ENCODE measurements at places on chromosomes 4 and X. TPM values are rescaled to one million over a fixed set of nuclear protein-coding genes. Genes with fewer than 3 reads are reported as not detected.

DNA sequence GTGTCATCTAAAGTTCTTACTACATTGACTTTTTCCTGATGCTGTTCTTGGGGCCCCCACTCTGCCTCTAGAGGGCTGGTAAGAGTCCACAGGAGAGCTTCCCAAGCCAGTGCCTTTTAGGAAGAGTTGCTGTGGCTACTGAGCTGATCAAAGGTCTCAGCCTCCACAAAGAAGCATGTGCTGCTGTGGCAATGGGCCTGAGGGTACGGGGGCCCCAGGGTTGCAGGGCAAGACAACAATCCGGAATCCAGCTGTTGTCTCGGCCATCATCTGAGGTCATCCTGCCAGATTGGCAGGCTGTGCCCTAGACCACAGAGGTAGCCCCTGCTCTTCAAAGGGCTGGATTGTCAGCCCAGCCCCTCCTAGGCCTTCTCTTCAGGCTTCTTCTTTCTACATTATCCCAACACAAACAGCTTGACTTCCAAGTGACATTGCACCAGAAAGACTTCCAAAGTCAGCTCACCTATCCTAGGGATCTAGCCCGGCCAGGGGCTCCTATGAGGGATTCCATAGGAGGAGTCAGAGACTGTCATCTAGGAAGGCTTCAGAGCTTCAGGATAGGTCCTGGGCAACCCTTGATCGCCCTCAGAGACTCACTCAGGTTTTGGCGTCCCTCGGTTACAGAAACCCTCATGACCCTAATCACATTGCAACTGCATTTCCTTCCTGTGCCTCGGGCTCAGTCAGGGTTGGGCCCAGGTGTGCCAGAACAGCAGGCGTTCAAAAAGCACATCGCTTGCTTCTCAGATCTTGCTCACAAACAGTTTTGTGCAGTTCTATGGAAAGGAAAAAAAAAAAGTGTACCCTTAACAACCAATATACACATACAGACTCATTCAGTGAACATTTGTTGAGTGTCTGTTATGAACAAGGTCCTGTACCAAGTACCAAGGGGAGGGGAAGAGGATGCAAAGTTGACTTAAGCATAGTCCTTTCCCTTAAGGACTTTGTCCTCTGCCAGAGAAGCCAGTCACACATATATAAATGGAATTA is 27.8 kb downstream of the SLC25A5 start:
- DNase-seq = no peak

Gene STBD1
- polyA plus RNA-seq = 30.5 TPM

Gene CT45A5
- not detected for polyA plus RNA-seq

Gene CNGA1
- 2.2 TPM for polyA plus RNA-seq

Gene MTNR1A
- 0.10 TPM for polyA plus RNA-seq

DNA sequence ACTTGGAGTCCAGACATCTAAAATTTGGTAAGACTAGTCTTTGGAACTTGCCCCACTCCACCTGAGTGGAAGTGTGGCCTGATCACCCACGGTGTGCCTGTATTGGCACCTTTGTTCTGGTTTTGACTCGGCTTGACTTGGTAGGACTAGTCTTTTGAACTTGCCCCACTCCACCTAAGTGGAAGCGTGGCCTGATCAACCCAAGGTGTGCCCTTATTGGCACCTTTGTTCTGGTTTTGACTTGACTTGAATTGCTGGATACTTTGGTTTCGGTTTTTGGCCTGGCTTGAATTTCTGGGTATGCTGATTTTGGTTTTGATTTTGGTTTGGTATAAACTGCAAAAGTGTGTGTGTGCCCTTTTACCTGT is 44.7 kb upstream of the UGT2B7 start:
- DNase-seq = no peak

Gene NMU
- 3.4 TPM for polyA plus RNA-seq

DNA sequence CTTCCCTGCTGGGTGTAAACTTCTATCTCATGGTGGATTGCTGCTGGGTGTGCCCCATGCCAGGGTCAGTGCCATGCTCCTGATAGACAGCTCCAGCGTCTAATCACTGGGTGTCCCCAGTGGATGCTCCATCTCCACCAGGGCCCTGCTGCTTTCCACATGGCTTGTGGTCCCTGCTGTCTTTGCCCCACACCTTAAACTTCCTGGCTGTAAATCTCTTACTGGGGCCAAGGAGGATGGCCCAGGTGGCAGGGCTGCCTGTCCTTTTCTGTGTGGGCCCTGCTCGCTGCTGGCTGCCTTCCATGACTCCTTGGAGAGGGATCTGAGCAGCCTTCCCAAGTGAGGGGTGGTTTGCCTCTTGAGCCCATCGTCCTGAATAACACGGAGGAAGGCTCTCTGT is 51.8 kb downstream of the RGS12 start:
- no peak for DNase-seq

GRCh38 chrX:17024886-17025285 is 78.4 kb downstream of the REPS2 start:
- DNase-seq = peak; percentile 27

DNA sequence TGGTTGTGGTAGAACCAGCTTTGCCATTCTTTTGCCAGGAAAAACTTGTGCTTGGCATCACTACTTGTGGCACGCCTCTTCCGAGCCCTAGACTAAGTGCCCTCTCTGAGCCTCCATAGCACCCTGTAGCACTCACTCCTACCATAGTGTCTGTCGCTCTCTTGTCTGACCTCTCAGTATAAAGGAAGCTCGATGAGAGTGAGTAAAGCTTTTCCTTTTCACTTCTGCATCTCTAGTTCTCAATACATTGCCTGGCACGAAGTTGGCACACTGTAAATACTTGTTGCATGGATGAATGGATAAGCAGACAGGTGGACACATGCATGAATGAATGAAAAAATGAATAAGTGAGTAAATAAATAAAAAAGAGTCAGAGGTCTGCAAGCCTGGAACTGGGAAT is 48.3 kb downstream of the TLR10 start:
- DNase-seq = no peak

GRCh38 chrX:70488856-70489255 is 44.2 kb downstream of the DLG3 start:
- DNase-seq = no peak

DNA sequence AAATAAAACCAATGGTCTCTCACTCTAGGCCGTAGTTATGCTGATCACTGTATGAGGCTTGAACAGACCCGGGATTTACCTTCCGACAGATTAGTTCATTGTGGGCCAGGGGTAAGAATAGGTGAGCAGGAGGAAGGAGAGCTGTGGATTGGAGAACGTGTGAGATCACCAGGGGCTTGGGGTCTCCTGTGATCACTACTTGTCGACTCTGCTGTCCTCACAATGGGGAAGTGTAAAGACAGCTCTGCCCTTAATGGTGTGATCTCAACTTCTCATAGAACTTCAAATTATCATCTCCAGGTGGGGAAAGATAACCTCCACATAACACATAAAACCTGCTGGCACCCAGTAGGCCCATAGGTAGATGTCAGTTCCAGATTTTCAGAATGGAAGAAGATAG is 56.2 kb upstream of the RPS6KA3 start:
- no peak for DNase-seq

DNA sequence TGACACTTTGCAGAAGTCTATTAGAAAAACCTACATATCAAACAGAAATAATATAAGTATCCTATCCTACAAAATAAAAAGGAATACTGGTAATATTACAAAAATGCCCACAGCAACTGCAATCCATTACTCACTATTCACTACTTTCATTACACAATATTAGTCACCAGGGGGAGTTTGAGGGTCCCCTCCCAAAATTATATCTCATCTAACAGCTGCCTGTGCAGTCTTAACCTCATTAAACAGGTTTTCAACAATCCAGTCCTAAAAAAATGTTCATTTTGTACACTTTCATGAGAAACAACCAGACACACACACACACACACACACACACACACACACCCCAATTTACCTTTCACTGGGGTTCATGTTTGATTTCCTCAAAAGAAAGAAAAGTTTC is 2.9 kb downstream of the CLOCK start:
- peak; percentile 13 for DNase-seq

Gene IL2
- polyA plus RNA-seq = not detected

Gene TMEM255A
- polyA plus RNA-seq = 5.2 TPM

Gene SULT1E1
- not detected for polyA plus RNA-seq

DNA sequence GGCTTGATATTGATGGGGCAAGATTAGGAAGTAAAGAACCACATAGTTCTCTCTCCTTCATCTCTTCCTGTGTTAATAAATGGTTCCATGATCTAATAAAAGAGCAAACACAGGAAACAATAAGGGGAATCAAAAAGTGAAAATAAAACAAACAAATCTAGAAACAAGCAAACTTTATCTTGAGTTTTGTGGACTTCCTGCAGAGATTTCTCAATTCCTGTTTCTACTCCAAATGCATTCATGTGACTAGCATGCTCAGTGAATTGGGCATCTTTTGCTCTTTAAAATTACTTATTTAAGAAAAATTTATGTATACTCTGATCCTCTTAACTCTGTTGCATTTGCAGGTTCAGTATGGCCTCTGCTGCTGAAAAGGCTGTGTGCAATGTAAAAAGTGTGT is 682.0 kb downstream of the KCTD8 start:
- DNase-seq = no peak

Gene UCP1
- polyA plus RNA-seq = 0.12 TPM

DNA sequence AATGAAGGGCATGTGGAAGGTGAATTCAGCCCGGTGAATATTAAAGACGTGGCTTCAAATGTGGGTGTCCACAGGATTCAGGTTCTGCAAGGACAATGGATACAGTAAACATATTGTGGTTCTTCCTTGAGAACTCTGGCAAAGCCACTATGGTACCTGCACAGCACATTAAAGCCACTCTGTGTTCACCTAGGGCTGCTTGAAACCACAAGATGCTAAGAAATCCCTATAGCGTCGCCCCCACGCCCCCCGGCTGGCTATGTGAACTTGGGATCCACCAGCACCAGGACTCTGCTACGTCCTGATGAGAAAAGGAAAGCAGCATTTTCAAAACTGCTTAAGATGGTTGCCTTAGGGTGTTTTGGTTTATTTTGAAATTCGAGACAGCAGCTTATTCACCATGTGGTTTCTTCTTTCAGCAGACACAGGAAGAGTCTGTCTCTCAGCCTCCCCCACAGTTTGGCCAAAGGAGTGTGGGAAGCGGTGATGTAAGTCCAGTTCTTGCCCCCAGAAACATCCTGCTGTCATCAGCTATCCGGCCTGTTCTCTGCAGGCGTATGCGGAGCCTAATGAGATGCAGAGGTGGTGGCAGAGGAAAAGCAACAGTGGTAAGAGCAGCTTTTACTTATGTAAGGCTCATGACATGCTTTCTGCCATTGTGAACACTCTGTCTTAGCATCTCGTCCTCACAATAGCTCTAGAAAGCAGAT is 111.5 kb downstream of the AFAP1 start:
- DNase-seq = no peak

DNA sequence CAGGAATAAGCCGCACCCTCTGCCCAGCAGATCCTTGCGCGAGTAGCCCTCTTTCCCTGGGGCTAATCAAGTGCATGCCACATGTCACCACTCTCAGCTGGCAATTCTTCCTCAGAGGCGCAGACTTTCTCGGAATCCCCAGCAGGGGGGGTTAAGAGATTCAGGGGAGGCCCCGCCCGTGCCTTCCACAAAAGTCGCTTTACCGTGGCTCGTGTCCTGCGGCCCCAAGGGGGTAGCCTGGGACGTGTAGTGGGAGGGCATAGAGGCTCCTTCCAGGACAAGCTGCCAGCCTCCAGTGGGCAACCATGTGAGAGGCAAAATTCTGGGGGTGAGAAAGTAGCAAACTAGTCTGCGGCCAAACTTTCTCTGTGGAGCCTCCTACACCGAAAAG is 652 bp downstream of the SRPX start:
- DNase-seq = peak; percentile 66

DNA sequence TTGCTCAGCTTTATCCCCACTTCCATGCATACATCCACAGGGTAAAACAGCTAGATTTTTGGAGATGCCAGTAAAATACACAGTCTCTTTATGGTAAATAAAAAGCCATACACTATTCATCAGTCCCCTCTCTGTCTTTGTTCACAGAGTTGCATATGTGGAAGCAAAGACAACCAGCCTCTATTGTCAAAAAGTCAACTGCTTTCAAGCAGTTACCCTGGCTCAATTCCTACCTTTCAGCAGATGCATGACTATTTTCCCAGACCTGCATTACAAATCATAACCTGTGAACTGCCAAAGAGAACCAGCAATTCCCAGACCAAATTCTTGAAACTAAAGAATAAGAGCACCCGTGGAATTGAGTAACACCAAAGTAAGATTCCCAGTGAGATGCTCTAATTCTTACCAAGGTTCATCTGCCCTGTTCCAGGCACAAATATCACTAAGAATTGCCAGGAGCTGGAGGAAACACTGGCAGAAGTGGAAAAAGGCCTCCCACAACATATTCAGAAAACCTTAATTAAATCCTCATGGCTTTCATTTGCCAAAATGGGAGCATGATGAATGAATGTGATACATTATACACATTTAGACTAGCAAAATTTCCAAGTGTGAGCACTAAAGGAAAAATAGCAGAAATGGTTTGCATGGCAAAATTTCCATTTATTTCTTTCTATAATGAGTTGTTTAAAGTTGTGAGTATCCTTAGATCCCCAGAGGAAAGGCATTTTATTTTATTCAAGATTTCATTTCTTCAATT is 391.2 kb upstream of the ADGRL3 start:
- DNase-seq = no peak

Gene GUCY1A1
- polyA plus RNA-seq = 92.9 TPM

Gene PIM2
- polyA plus RNA-seq = 20.7 TPM

DNA sequence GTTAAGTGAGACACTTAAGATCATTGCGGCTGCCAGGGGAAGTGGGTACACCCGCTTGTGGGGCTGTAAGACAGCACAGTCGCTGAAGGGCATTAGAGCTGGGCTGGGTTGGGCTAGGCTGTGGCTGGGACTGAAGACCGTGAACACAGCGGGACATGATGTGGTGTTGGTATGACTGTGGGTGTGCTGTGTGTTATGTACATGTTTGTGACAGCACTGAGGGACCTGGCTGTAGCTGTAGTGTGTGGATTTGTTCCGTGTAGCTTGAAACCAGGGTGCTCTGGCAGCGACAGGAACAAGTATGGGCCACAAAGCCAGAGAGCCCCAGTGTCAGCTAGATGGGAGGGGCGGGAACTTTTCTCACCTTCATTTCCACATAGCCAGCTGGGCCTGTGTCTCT is 82.1 kb downstream of the NHSL2 start:
- no peak for DNase-seq

DNA sequence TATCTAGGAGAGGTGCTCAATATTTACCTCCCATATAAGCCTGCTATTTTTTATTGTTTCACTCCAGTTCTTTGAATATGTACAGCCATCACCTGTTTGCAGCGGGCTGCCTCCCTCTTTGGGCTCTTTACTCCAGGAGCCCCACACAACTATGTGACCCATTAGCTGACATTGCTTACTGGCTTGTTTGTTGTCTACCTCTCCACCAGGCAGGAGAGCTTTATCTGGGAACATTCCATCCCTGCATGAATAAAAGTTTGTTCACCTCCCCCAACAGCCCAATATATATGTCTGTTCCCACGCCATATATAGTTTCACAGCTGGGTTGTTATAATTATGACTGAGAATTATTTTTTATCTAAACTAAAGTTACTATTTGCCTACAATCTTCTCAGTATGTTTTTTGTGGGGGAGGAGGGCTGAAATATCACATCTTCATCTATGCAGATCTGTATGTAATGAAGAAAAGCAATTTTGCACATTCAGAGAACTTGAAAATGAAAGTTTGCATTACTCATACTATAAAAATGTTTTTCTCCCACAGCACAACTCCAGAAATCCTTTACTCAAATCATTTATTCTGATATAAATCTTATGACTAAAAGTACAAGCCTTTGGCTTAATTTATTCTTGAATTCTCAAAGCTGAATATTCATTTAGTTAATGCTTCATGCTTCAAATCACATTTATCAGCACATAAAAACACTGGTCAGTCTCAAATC is 61.2 kb upstream of the DAPP1 start:
- DNase-seq = peak; percentile 4

Gene NXF2
- not detected for polyA plus RNA-seq

Gene UXT
- 128 TPM for polyA plus RNA-seq

GRCh38 chrX:12758291-12758690 is 32.9 kb upstream of the PRPS2 start:
- no peak for DNase-seq

Gene CACNA1F
- 0.02 TPM for polyA plus RNA-seq
